ENCODE measurements at places on chromosomes 7 and 10.

DNA sequence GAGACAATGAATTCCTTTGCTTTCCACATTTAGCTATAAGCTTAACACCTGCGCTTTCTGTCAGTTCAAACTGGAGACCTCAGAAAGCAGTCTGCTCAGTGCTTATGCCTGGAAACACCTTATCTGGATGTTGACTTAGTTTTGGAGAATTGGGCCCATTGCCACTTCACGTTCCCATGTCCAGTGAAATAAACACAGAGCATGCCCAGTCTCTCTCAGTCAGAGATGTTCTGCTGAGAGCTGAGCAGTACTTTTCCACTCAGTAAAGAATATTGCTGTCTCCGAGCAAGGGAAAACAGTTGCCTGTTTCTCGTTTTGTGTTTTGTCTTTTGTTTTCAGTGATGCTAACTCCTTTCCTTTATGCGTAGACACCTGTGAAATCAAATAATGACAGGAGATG is 83.2 kb upstream of the PRR15 start:
- DNase-seq: no peak

DNA sequence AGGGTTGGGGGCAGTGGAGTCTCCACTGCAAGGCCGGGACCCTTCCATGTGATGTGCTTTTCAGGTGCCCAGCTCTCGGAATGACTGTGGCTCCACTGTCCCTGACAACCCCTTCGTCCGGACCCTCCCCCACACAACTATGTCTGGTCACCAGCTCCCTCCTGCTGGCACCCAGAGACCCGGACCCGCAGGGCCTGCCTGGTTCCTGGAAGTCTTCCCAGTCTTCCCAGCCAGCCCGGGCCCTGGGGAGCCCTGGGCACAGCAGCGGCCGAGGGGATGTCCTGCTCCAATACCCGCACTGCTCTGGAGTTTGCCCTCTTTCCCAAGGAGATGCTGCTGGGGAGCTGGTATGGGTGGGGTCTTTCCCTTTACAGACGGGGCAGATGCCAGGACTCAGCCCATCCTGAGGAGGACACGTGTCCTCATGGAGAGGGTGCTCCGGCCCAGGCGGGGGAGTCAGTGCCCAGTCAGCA is 5.5 kb downstream of the ATP6V0E2 start:
- no peak for DNase-seq

- no peak for DNase-seq
Observed at GRCh38 chr10:13092291-13093102, 7.5 kb upstream of the OPTN start.

- DNase-seq: no peak
Observed at GRCh38 chr10:74445493-74445892, 294.5 kb downstream of the ADK start.

- DNase-seq: no peak
Observed at GRCh38 chr7:135519871-135520270, 10.0 kb upstream of the CNOT4 start.

DNA sequence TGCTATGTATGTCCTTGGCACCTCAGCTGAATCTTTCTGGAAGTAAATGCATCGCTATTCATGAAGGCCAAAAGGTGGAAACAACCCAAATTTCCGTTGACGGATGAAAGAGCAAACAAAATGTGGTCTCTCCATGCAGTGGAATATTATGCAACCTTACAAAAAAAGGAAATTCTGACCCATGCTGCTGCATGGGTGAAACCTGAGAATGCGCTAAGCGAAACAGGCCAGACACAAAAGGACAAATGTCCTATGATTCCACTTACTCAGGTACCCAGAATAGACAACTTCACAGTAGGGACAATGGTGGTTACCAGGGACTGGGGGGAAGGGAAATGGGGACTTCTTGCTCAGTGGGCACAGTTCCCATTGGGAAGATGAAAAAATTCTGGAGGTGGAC is 158.8 kb downstream of the CAMK1D start:
- DNase-seq: no peak

DNA sequence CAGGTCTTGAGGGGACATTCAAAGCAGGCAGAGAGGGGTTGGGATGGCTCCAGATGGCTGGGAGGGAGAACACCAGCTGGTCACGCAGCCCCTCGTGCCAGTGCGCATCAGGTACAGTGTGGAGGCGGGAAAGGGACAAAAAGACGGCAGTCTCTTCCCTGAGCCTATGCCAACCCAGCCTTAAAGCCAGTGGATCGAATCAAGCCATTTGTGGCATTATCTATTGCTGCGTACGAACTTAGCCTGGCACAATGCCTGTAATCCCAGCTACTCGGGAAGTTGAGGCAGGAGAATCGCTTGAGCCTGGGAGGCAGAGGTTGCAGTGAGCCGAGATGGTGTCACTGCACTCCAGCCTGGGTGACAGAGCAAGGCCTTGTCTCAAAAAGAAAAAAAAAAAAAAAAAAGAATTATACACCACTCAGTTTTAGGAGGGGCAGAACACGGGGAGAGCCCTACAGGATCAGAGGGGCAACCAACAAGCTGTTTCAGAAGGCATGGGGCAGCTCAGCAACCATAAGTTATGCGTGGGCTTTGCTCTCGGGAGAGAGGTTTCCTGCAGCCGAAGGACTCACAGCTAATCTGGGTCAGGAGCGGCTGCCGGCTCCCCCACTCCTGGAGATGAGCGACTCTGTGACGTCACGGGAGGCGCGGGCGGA is 356 bp upstream of the NDUFB2 start:
- peak; percentile 76 for DNase-seq

Measured in stimulated activated CD4-positive, alpha-beta T cell treated with anti-CD3 and anti-CD28 coated beads, Interleukin-1b, Interleukin-23, amount 100 ng/mL, for 1 hour (primary cell).